NCI-H2081 (cell line): ENCODE measurements at places on chromosomes 1 and 21.

DNA sequence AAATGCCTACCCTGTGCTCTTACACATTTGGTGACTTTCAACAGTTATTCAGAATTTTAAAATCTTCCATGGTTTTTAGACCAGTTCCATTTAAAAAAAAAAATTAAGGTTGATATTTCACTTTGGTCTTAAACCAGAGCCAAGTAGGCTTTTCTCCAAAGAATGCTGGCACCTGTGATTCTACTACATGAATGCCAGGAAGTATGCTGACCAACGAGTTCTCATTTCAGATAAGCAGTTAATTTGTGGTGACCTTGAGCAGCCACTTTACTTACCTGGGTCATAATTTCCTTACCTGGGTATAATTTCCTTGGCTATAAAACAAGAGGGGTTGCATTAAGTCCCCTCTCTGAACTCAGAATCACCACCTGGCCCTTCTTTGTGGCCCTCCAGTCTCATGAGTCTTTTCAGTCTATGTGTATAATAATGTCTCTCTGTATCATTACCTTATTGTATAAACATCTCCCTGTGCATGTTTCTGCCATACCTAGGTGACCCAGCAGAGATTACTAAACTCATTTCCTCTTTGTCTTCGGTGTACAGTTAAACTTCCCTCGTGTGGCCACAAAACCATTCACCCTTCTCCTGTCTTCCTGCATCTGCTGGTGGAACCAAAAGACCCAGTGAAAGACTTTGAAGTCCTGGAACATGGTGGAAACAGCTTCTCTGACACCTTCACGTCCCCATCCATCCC is 139.1 kb upstream of the DPT start:
- DNase-seq = no peak

DNA sequence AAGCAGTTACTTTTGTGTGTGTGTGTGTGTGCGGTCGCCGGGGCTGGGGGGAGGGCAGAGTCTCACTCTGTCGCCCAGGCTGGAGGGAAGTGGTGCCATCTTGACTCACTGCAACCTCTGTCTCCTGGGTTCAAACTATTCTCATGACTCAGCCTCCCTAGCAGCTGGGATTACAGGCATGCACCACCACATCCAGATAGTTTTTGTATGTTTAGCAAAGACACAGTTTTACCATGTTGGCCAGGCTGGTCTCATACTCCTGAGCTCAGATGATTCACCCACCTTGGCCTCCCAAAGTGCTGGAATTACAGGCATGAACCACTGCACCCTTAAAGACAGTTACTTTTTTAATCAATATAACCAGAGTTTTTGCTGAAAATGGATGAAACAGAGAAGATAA is 207.0 kb downstream of the PTPRC start:
- DNase-seq = no peak

DNA sequence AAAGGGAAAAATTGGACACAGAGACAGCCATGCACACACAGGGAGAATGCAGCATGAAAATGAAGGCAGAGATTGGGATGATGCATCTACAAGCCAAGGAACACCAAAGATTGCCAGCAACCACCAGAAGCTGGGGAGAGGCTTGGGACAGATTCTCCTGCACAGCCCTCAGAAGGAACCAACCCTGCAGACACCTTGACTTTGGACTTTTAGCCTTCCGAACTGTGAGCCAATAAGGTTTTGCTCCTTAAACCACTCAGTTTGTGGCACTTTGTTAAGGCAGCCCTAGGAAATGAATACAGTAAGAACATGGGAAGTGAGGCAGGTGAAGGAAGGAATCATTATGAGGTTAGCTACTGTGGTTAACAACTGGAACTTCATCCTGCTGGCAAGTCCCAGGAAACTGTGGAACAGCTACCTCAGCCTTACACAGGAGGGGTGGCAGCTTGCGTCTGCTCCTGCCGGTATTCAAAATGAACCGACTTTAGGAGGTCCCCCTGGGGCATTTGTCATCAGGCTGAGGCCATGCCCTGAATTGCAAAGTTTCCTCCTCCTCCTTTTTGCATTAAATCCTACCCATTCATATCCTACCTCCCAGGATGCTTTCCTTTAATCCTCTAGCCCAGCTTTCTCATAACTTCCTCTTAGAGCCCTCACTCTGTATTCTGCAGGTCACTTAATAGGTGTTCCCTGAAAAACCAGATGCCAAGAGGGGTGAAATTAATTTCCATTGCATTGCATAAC is 15.4 kb downstream of the CD247 start:
- no peak for DNase-seq

DNA sequence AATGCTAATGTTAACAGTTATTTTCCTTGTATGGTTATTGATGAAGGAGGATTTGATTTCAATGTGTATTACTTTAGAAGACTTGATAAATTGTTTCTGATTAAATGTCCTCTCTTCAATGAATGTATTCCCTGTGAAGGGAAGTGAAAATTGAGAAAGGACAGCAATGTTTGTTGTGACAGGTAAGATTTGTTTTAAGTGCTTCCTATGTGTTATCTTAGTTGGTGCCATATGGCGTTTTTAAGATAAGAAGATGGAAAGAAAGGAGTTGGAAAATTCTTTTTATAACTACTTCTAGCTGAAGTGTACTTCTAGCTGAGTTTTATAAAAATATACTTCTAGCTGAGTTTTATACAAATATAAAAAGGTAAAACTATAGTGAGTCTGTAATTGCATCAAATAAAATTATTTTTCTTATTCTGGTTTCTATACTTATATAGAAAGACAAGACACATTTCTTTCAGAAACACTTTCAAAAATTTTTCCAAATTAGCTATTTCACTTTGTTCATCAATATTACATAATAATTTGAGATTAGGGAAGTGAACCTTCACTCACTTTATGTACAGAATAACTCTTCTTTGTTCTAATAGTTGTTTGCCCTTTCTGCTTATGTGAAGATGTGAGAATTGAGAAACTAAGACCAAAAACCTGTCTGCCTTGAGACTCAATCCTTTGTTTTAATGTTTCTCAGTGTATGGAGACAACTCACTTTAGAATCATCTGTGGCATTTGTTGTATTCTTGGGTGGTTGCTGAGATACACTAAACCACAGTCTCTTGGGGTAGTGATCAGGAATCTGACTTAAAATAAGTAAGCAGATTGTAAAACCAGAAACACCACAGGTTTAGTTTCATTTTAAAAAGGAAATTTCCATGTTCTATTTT is 382.9 kb upstream of the B3GALT2 start:
- no peak for DNase-seq
